ENCODE measurements at places on chromosomes 1 and 21.

- no peak for DNase-seq
Measured at GRCh38 chr1:201501144-201501543, 5.8 kb downstream of the CSRP1 start.

DNA sequence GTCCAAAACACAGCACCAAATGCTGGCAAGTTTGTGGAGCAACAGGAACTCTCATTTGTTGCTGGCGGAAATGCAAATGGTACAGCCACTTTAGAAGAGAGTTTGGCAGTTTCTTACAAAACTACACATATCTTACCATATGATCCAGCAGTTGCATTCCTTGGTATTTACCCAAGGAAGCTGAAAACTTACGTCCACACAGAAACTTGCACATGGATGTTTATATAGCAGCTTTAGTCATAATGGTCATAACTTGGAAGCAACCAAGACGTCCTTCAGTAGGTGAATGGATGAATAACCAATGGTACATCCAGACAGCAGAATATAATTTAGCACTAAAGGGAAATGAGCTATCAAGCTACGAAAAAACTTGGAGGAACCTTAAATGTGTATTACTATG, 66.4 kb downstream of the MARK1 start:
- DNase-seq = no peak

GRCh38 chr1:180631766-180632325, at the start of gene XPR1:
Gene XPR1, plus strand, starts transcription at chr1:180632022. Its CDS starts 180 bp downstream, at chr1:180632202.
- DNase-seq = peak; percentile 100

GRCh38 chr1:115595279-115596079, 46.3 kb upstream of the VANGL1 start:
- peak; percentile 91 for DNase-seq

GRCh38 chr1:5934058-5934884, 58.0 kb downstream of the NPHP4 start:
- no peak for DNase-seq

GRCh38 chr1:175826705-175827104, 83.3 kb upstream of the TNR start:
- no peak for DNase-seq

DNA sequence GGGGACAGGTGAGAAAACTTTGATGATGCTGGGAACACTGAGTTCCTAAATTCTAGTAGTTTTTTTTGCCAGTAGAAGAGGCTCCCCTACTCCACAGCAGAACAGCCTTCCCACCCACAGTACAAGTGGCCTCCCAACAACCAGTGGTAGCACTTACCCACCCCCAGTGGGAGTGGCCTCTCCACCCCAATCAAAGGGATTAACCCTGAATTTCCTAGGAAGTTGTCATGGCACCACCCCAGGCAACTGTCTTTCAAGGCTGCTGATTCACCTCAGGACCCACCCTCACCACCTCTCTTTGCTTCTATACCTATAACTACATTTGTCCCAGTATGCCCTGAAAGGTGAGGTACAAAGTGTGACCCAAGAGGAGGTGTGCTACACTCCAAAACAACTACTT, 81.4 kb upstream of the PRDX6 start:
- DNase-seq = no peak

DNA sequence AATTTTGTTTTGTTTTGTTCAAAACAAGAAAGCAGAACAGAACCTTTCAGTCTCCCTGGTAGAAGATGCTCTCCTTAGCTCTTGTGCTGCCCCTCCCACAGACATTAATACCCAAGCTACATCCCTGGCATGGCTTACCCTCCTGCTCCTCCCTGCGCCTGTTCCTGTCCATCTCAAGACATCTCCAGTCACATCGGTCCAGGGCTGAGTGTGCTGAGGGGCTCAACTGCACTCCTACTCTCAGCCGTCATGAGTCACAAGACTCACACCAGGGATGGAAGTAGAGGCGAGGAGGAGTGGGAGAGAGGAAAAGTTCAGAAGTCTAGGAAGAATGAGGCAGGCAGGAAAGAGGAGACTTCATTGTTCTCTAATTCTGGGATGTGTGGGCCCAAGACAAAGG, 9.2 kb upstream of the TACSTD2 start:
- DNase-seq = no peak

DNA sequence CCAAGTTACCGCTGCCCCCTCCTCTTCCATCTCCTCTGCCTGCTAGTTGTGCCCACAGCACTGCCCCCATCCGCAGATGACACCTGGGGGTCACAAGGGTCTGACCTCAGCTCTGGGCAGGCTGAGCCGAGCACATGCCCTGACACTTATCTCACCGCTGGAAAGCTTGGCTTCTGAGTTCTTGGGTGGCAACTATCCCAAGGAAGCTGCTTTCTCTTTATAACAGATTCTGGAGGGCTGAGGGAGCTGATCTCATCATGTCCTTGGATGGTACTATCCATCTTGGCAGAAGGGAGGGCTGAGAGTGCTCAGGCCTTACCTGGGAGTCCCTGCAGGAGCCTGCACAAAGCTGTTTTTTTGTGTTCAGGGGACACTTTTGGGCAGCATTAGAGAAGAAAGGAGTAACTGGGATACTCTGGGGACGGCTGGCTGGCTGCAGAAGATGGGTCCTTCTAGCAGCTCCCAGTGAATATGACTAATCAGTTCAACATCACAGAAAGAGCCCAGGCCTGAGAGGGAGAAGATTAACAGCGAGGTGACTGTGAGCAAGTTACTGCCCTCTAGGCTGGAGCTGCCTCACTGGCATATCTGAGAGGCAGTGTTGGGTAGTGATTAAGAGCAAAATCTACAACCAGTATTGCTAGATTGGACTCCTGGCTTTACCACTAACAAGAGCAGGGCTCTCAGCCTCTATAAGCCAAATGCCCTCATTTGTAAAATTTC, 71.6 kb downstream of the PLXNA2 start:
- DNase-seq = no peak

- peak; percentile 83 for DNase-seq
Measured at GRCh38 chr1:211476200-211476849, 15.6 kb downstream of the RD3 start.

- peak; percentile 36 for DNase-seq
Measured at GRCh38 chr21:37769656-37770055, 146.6 kb downstream of the KCNJ6 start.

All from NT2/D1 (cell line).